Iris pigment epithelial cell (primary cell): ENCODE measurements at places on chromosomes 13 and 19.

DNA sequence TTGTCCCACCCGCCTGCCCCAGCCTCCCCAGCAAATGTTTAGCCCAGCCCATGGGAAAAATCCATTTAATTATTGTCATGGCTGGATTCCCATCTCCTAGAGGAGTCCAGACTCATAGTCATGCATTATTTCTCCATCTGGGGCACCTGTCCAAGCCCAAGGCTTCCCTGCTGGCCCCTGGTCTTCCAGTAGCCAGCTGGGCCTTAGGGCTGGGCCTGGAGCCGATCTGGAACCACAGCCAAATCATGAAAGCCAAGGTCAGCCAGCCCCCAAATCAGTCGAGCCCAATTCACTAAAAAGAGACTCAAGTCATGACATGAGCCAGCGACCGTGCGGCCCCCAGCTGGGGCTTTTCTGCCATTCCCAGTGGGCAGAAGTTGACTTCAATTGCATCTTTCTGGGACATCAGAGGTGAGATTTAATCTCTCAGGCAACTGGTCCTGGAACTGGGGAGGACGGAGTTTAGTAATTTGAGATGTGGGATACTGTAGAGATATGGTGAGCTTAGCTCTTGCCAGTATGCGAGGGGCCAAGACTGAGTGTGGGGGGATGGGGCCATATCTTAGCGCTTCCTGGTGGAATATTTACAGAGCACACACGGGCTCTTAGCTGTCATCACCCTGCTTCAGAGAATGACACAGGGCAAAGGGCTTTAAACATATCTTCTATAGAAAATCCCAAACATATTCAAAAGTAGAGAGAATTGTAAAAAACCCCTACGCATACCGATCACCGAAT is 9.4 kb upstream of the PGLYRP2 start:
- DNase-seq, result no peak

DNA sequence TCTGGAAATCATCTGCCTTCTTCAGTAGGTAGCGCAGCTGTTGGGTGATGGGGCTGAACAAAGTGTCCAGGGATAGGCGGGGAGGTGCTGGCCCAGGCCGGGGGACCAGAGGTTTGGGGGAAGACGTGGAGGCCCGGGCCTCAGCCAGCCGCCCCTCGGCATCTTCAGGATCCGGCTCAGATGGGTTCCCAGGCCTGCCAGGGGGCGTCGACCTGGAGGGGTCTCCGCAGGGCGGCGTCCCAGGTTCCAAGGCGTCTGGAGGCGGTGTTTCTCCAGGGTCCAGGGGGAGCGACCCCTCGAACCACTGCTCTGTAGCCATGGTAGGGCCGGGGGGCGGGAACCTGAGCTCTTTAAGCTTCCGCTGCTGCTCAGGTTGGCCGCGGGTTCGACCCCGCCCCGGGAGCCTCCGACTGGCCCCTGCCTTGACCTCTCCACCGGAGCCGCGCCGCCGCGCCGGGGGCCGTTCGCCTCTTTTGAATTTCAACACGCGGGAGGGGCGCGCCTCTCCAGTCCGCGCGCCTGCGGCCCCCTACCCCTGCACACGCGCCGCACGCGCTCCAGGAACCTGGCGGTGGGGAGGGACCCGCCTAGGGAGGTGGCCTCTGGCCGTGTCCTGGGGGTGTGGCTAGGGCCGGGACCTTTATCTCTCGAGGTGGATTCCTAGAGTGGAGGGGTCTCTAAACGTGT is at the start of gene C19orf67:
C19orf67 (minus strand) TSS at position 475 of the 687 bp plus-strand sequence; CDS start at position 319, 156 bp downstream.
- no peak for DNase-seq

DNA sequence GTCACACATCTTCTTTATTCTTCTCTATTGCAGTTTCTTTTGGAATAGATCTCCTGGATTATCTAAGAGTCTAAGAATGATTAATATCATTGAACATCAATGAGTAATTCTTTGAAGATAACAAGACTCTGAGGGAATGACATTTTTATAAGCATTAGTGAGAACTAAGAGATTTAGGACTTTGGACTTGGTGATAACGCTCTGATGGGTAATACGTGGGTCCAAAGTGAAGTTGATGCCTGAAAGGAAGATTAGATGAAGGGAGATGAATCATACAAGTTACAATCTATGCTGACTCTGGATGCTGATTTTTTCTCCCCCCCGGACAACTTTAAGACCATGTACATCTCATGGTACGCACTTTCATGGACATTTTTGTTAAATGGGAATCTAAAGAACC is 364.5 kb downstream of the GPC5 start:
- no peak for DNase-seq

GRCh38 chr19:47109177-47109540 is 4.4 kb downstream of the ZC3H4 start:
- no peak for DNase-seq

DNA sequence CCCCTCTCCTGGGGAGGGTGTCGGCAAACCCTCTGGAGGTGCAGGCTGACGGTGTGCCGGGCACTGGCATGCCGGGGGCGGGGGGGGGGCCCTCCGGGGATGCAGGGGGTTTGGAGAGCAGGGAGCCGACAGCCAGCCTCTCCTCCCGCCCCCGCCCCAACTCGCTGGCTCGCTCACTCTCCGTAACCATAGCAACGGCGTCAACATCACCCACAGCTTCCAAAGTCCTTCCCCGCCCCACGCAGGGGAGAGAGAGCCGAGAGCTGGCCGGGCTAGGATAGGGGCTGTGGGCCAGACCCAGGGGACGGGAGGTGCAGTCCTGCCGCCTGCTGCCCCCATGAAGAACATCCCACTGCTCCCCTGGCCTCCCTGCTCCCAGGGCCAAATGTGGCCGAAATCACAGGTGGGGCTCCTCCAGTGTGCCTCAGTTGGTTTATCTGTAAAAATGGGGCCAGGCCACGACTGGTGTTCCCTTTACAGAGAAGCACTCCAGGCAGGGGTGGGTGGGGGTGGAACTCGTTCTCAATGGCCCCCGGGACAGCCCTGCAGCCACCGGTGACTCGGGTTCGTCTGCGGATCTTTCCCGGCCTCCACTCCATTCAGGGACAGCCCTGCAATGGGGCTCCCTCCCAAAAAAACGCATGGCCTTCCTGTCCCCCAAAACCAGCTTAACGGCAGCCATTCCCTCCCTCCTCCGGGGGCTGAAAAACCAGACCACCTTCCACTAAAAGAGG is 3.2 kb downstream of the KLF16 start:
- peak; percentile 76 for DNase-seq

DNA sequence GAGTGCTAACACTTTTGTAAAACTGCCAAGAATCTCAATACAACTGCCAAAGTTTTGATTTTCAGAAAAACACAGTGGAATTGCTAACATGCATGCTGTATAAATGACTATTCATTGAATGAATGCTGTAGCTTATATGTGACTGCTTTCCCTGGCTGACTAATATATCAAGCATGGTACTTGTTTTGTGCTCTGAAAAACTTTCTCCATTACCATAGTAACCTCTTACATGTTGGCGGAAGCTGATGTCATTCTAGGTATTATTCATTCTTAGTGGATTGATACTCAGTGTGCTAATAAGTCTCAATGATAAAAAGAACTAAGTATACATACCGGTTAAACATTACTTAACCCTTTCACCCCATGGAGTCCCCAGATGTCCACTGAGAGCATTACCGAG is 166.1 kb upstream of the MYO16 start:
- DNase-seq, result peak; percentile 99

GRCh38 chr19:13082192-13083007 is 20.3 kb downstream of the LYL1 start:
- peak; percentile 63 for DNase-seq

- DNase-seq, result no peak
Measured at GRCh38 chr13:76812206-76812897, 73.9 kb downstream of the KCTD12 start.

DNA sequence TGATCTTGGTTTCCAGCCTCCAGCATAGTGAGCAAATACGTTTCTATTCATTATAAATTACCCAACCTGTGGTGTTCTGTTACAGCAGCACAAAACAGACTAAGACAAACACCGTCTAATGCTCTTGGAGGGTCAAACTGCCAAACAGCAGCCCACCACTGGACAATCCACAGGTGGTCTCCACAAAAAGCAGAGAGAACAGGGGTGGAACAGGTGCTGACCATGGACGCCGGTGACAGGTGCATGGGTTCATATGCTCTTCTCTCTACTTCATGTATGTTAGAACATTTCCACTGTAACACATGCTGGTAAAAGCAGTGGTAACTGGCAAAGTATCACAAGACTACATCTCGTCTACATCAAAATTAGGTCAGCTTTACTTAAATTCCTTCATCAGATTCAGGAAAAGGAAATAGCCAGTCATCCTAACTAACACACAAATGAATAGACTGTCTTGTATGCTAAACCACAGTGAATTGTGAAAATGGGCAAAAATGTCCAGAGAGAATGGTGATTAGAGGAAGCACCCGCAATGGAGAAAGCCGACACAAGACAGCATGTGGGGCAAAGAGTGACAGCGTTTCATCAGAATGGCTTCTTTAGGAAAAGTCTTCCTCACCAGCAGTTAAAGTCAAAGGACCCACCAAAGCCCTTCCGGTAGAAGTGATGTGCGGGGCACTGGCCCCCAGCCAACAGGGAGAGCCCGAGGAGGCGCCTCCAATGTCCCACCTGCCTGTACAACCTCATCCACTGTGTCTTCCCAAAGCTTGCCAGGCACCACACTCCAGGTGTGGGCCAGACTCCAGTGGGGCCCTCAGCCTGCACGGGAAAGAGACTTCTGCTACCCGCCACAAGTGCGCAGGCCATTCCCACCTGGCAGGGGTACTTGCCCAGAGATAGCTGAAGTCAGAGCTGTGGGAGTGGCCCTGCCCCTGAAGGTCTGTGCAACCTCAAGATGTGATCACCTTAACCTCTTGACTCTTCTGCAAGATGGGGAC is 6.5 kb downstream of the CARS2 start:
- DNase-seq, result no peak

DNA sequence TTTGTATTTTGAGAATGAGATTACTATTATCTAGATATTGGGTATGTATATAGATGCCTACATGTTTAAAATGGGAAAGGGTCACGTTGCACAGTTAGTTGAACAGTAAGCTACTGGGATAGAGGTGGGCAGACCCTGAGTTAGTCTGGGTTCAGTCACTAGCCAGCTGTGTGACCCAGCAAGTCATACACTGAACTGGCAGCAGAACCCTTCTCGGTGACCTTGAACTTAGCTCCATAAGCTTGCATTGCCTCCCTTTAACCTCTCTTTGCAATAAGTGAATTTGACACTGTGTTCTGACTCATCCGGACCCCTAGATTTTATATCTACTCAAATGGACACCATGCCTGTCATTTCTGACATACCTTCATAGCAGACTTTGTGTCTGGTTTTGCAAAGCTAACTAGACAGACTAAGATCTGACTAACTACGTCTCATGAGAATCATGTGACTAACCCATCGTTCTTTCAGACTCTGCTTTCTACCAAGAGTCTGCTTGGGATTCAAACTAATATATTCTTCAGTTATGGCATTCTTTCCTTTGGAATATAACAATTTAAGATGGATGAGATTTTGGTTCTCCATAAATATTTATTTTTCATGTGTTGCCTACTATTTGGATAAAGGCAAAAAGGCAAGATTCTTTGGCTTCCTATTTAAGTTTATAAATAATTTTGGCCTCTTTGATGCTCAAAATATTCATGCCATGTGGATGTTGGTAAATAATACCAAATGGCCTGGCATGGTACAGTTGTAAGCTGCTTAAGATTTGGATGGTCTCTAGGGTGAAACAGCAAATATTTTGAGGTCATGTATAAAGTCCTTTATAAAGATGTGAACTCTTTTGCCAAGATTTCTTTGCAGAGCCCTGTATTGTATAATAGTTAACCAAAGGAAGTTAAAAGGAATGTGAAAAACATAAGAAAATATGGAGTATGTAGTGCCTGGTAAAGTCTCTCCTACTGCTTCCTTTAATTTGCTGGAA is 159.3 kb downstream of the ITGBL1 start:
- DNase-seq, result peak; percentile 60

GRCh38 chr13:28792992-28793391 is 27.1 kb upstream of the MTUS2 start:
- peak; percentile 80 for DNase-seq

GRCh38 chr19:47445937-47446402 is 25.7 kb downstream of the SLC8A2 start:
- peak; percentile 20 for DNase-seq

DNA sequence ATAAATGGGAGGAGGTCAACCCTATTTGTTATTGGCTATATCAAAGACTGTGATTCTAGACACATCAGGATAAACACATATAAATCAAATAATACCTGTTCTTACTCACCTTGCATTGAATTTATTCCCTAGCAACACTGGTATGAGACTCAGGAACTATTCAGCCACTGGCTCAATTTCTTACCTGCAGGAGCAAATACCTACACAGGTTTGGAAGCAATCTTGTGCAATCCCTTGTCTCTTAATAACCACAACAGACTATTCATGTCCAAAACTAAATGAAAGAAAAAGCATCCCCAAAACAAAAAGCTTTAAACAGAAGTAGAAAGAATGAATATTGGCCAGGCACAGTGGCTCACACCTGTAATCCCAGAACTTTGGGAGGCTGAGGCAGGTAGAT is 55.5 kb downstream of the TBC1D4 start:
- DNase-seq, result no peak

- DNase-seq, result peak; percentile 5
Measured at GRCh38 chr13:80753866-80754265, 412.9 kb upstream of the SPRY2 start.

- peak; percentile 19 for DNase-seq
Measured at GRCh38 chr13:71789693-71790329, 77.2 kb downstream of the DACH1 start.

GRCh38 chr19:50378169-50378862 is 2.1 kb downstream of the NR1H2 start:
- no peak for DNase-seq

- peak; percentile 70 for DNase-seq
Measured at GRCh38 chr13:51585696-51586095, 1.4 kb downstream of the WDFY2 start.

DNA sequence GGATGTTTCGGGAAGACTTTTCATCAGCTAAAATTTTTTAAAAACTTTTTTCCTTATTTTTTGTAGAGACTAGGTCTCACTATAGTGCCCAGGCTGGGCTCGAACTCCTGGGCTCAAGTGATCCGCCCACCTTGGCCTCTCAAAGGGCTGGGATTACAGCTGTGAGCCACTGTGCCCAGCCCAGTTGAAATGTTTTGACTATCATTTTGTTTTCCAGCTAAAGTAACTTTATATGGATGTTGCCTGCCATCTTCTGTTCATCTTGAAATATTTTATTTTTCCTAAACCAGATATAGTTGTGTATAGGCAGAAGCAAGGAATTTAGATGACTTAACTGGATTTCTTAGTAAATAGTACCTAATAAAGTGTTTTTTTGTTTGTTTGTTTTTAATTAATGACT is 7.0 kb downstream of the CAB39L start:
- peak; percentile 54 for DNase-seq
